ENCODE measurements at places on chromosomes 1 and 21.

GRCh38 chr21:38646213-38646837 is 148.0 kb upstream of the ERG start:
- DNase-seq, result no peak

DNA sequence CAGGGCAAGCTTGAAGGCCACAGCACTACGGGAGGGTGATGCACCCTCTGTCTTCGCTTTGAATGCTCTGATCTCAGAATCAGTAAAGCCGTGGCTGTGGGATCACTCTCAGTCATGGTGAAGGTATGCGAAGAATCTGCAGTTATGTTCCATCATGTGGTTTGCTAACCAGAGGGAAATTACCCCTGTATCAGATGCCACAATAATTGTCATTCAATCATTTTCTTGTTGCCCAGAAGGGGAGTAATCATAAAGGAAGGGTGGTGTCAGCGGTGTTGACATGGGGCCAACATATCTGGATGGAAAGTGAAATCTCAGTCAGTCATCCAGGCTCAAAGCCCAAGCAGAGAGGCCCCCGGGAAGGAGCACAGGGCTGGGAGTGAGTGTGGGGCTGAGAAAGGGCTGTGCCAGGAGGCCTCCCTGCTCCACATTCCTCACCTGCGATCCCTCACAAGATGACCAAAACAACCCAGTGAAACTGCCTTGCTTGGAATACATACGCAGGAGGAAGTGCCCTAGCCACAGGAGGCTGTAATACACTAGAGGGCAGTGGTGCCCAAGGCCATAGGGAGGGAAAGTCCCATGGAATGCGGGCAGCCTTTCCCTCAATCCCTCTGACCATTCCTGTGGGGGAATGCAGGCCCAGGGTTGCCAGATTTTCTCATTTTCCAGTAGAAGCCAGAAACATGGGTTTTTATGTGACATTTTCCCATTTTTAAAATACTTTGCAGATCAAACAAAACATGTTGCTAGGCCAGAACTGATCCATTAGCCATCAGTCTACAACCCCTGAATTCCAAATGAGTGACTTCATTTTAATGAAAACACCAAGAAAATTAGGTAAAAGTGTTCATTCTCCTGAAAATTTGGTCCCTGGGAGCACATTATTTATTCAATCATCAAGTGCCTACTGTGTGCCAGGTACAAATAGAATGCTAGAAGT is 95.7 kb upstream of the VANGL1 start:
- DNase-seq, result no peak

GRCh38 chr21:38334866-38335265 is 78.1 kb downstream of the KCNJ15 start:
- DNase-seq, result no peak

GRCh38 chr1:234281826-234282489 is 91.3 kb upstream of the COA6 start:
- DNase-seq, result no peak

- DNase-seq, result no peak
Observed at GRCh38 chr1:245056913-245057312, 97.9 kb upstream of the KIF26B start.

DNA sequence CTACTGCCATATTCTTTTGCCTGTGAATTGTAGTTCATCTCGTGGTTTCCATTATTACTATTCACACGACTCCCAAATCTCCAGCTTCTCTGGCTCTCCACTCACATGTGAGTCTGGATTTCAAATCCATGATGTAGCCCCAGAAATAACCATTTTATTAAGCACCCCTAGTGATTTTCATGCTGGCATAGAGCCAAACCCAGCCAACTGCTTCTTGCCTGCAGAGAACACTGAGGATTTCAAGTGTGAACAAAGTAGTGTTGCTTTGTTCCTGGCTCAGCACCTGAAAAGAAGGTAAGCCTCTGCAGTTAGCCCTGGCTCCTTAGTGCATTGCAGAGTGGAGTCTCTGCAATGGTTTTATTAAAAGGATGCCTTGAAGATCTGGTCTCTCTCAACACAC is 25.9 kb downstream of the UTP25 start:
- DNase-seq, result no peak

DNA sequence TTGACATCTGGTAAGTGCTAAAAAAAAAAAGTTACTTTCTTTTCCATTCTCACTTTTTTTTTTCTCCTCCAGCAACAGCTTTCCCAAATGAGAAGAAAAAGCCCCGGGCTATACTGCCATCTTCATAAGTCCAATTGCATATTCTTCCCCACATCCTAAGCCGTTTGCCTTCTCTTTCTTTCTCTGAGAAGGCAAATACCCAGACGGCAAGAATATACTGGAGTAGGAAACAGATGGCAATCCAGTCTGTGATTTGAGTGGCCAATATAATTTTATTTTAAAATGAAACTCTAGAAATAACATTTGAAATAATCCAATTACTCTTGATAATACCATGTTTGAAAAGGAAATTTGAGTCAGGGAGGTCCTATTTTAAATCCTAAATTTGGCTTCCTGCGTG is 44.6 kb upstream of the GREM2 start:
- no peak for DNase-seq

DNA sequence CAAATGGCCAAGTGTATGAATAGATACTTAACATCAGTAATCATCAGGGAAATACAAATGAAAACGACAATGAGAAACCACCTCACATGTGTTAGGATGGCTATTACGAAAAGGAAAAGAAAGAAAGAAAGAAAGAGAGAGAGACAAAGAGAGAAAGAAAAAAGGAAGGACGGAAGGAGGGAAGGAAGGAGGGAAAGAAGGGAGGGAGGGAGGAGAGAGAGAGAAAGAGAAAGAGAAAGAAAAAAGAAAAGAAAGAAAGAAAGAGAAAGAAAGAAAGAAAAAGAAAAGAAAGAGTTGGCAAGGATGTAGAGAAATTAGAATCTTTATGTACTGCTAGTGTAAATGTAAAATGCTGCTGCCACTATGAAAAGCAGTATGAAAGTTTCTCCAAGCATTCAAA is 90.7 kb upstream of the DPT start:
- no peak for DNase-seq

GRCh38 chr1:221736714-221737113 is 5.2 kb downstream of the DUSP10 start:
- no peak for DNase-seq

DNA sequence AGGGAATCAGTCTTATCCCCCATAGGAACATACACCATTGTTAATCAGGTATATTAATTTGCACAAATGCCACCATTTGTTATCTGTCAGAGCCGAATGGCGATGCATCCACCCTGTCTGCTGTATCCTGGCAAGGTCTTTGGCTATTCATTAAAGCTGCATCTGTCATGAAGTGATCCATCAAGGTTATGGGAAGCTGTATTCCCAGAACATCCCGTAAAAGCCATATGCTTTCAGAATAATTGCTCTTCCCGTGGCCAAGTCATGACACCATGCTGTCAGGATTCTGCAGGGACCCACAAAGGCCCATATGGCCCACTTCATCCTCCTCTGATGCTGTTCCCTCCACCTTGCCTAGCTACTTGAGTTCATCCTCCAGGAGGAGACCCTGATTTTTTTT is 103.9 kb downstream of the RAVER2 start:
- DNase-seq, result no peak

- DNase-seq, result no peak
Observed at GRCh38 chr1:231734417-231734816, 107.8 kb downstream of the DISC1 start.

GRCh38 chr1:111880881-111881837 is 108.3 kb downstream of the KCND3 start:
- no peak for DNase-seq

DNA sequence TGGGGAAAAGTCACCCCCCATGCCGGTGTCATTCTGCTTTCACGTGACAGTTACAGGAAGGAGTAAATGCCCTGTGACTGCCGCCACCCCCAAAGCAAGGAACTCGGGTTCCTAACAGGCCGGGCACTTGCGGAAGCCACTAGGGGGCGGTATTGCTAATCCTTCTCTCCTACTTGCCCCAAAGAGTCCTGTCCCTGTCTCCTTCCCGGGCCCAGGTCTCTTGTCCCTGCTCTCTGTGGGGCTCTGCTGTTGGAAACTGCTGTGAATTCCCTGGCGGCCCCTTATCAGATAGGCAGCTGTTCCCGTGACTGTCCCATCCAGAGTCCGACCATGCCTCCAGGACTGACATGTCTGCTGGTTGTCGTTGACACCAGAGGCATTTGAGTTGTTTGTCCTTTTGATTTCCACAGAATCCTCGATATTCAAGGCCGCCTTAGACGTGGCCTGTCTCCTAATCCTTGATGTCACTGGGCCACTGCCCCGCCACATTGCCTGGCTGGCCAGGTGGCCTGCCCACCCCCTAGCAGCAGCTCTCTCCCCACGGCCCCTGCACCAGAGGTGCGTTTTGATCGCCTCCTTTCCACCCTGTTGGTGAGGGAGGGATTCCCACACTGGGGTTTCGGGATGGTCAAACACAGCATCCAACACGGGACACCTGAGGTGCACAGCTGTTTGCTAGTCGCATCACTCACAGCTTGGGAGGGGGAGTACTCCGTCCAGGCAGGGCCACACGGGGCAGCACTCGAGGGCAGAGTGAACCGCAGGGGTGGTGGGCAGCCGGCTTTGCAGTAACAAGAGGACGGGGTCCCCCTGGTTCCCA is 37.3 kb downstream of the CHAF1B start:
- DNase-seq, result no peak

GRCh38 chr1:153938996-153939395 is 7.5 kb downstream of the DENND4B start:
- DNase-seq, result no peak

DNA sequence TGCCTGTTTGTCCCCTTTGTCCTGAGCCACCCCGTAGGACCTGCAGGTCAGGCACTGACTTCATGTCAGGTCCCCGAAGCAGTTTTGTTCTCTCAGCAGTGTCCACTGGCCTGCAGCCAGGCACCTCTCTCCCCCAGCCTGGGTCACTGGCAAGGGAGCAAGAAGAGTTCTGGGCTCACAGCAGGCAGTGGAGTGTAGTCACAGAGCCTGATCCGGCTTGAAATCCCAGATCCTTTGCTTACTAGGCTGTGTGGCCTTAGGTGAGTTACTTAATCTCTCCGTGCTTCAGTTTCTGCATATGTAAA is 34.2 kb downstream of the L1TD1 start:
- DNase-seq, result no peak

GRCh38 chr1:101993710-101994109 is 3.0 kb downstream of the OLFM3 start:
- DNase-seq, result no peak

DNA sequence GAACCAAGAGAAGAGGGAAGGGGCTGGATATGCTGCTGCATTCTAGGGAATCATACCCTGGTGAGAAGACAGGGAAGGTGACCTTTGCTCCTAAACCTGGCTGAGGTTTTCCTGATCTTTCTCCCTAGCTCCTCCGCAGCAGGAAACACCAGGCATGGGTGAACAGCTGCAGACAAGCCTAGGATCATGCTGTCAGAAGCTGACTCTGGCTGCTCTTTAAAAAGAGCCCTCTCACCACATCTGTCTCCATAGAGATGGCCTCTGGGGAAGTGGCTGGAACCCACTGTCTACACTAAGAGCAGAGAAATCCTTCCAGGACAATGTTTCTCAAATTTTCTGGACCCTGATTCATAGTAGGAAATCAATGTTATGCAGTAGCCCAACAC is 57.6 kb downstream of the CD34 start:
- DNase-seq, result no peak

DNA sequence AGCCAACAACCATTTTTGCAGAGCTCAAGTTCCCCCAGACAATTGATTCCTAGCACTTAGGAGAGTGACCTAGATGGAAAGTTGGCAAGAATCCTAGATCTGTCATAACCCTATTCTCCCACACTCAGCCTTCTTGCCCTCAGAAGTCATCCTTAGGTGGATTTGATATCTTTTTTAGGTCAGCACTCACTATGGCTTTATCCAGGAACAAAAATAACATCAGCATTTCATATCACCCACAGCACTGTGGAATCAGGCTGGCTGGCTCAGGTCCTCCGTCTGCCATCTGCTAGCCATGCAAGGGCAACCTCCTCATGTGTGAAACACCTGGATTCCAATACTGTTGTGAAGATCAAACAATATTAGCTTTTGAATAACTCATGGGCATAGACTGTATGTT is 6.0 kb downstream of the DPT start:
- no peak for DNase-seq

- no peak for DNase-seq
Observed at GRCh38 chr21:44262338-44263056, 800 bp upstream of the DNMT3L start.

DNA sequence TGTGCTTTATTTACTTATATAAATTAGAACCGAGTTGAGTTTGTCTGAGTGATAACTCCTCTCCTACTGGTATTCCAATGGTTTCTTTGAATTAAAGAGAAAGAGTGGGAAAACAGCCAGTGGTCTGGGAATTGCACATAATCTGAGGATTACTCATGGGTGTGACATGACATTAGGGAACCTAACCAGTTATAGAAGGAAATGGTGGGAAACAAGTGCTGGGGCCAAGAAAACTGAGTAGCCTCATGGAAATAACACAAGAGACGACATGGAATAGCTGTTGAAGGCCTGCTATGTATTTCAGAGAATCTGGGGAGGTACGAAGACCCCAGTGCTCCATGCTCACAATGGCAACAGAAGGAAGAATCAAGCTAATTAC is 41.8 kb upstream of the LRRC52 start:
- no peak for DNase-seq

DNA sequence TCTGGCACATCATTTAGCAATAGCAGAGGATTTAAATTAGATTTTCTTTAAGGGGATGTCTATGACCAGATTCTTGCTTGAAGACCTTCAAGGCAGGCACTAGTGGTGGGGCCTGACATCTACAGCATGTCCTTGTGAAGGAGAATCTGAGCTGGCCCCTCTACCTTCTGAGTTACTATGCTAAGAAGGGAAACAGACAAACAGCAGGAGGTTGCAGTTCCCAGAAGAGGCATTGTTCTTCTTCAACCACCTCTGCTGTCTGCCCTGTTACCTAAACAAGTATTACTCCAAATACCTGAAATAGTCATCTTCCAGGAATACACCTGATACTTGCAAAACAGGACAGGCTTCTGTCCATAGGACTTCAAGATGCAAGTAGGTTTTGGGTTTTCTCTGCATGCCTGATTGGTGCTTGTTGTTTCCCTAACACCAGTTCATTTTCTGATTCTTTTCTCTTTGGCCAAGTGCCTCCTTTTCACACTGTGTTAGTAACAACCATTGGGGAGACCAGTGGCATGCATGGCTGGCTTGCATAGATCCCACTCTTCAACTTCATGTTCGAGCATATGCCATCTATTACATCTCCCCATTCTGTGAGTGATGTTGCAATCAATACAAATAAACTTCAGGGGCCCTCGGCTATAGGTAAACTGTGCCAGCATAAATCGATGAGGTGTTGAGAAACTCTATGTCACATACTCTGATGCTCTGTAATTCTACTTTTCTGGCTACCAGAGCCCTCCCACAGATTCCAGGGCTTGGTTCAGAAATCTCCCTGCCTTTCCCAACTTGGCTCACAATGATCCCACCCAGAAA is 93.0 kb upstream of the DUSP10 start:
- DNase-seq, result no peak

- DNase-seq, result no peak
Observed at GRCh38 chr21:41133874-41134522, 34.0 kb upstream of the BACE2 start.
